ENCODE measurements at places on chromosomes 1 and 21.

DNA sequence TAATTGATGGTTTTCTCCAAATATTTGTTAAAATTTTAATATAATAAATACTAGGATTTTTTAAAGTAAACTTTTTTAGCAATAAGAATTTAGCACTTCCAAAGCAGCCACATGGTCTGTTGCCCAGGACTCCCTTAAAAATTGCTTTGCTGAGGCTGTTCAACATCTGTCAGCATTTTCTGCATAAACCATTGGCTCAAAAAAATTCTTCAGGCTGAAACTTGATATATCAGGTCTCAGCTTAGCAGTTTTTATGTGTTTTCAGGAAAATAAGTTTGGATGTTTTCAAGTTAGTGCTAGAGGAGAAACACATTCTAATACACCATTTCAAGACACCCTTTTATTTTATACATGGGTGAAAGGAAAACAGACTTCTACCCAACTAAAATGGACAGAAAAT is 69.1 kb upstream of the C1orf105 start:
- no peak for DNase-seq

DNA sequence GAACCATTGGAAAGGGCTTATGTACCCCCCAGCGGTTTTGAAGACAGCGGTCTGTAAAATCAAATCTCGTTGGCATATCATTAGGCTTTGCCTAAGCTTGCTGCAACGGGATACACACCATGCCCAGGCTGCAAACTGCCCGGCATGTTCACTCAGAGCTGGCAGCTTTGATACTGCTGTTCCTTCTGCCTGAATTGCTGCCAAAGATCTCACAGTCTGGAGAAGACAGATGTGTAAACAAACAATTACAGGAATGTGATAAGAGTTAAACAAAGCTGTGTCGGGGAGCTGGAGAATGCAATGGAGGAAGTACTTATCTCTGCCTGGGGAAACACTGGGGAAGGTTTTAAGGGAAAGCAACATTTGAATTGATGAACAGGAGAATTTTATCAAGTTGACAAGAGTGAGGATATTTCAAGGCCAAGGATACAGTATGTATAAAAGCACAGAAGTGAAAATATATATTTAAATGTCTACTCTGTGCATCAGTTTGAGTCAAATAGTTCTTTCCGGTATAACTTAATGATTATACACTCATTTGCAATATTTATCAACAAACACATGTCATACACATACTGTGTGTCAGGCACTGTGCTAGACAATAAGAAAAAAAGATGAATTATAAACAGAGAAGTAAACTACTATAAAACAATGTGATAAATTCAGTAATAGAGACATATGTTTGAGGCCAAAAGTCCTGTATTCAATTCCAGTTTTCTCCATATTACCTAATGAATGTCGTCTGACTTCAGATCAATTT is 29.9 kb downstream of the CHML start:
- DNase-seq = no peak

GRCh38 chr21:44461464-44462001 is 6.2 kb downstream of the LRRC3 start:
- DNase-seq = no peak

DNA sequence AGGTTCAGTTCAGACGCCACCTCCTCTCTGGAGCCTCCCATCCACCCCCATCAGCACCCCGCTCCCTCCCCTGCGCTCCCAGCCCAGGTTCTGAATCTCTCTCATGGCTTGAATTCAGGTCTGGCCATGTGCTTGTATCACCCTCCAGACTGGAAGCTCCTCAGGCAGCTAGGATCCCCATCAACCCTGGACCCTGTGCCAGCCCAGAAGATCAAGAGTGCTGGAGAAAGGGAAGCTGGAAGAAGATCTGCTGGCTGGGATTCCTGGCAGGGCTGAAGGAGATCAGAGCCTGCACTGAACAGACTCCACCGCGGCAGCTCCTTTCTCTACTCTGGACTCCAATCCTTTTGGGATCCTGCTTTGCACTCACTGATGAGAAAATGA is 11.7 kb upstream of the TINAGL1 start:
- DNase-seq = no peak

GRCh38 chr1:2192031-2192995 is 2.3 kb downstream of the FAAP20 start:
- DNase-seq = no peak

DNA sequence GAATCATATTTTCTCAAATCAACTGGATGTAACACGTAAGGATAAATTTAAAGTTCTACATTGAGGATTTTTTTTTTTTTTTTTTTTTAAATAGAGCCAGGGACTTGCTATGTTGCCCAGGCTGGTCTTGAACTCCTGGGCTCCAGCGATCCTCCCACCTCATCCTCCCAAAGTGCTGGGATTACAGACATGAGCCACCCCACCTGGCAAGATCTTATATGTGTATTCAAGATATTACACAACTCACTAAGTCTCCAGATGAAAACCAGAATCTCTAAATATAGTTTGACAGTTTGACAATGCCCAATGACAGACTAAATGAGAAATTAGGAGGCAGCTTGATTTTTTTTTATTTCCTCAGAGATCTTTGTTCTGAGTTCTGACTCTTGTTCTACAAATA is 6.8 kb downstream of the YY1AP1 start:
- DNase-seq = no peak

- DNase-seq = no peak
These were observed 88.0 kb upstream of the WLS start for GRCh38 chr1:68320349-68320748.

DNA sequence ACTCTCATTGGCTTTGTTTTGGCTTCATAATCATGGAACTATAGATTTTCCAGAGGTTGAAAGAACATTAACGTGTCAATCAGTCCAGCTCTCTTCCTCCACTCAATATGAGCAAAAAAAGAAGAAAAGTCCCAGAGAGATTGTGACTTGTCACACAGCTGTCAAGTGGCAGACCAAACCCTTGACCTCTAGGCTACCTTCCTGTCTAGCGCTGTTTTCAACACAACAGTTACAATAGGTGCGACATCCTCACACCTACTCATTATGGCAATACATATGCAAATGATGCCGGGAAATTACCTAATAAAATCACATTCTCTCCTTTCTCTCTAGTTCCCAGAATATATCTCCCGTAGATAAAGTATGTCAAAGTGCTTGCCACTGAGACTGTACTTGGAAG is 1.1 kb downstream of the WARS2 start:
- peak; percentile 5 for DNase-seq

DNA sequence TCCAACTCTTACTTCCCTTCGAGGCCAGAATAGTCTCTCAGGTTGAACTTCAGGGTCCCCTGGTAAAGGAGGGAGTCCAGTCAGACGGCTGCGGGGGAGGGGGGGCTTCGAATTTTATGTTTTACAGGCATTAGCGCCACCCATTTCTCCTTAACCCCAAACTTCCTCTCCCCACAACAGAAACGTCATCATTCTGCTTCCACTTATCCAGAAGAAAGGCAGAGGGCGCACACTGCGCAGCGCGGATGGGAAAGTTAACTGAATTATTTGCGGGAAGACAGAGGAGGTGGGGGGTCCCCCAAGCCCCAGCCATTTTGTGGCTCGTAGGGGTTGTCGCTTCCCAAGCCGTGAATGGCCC is 529 bp upstream of the PRMT2 start:
- DNase-seq = no peak

Data from stimulated activated naive CD4-positive, alpha-beta T cell treated with Interleukin-2 at 50 U/mL for 16 hours (primary cell).